GM06990 (cell line): ENCODE measurements at places on chromosomes 12 and 14.

DNA sequence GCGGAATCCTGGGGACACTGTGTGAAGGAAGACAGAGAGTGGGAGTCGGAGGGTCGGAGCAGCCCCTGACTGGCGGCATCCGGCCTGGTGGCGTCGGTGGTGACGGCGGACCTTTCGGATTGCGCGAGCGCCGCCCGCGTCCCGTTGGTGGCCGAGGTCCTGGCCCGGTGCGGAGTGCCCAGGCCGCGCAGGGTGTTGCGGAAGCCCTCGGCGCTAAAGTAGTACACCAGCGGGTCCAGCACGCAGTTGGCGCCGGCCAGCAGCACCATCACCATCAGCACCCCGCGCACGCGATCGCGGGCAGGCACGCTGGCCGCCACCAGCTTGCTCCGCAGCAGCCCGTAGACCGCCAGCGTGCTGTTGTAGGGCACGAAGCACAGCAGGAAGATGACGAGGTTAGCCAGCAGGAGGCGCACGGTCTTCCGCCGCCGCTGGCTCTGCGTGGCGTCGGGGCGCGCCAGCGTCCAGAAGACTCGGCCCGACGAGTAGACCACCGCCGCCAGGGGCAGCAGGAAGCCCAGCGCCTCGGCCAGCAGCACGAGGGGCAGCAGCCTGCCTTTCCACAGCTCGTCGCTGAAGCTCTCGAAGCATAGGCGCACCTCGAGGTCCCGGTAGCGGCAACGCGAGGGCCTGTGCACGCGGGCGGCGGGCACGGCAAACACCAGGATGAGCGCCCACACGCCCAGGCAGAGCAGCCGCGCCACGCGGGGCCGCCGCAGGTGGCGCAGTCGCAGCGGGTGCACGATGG is 13.1 kb upstream of the CHD4 start:
- peak; percentile 27 for DNase-seq

DNA sequence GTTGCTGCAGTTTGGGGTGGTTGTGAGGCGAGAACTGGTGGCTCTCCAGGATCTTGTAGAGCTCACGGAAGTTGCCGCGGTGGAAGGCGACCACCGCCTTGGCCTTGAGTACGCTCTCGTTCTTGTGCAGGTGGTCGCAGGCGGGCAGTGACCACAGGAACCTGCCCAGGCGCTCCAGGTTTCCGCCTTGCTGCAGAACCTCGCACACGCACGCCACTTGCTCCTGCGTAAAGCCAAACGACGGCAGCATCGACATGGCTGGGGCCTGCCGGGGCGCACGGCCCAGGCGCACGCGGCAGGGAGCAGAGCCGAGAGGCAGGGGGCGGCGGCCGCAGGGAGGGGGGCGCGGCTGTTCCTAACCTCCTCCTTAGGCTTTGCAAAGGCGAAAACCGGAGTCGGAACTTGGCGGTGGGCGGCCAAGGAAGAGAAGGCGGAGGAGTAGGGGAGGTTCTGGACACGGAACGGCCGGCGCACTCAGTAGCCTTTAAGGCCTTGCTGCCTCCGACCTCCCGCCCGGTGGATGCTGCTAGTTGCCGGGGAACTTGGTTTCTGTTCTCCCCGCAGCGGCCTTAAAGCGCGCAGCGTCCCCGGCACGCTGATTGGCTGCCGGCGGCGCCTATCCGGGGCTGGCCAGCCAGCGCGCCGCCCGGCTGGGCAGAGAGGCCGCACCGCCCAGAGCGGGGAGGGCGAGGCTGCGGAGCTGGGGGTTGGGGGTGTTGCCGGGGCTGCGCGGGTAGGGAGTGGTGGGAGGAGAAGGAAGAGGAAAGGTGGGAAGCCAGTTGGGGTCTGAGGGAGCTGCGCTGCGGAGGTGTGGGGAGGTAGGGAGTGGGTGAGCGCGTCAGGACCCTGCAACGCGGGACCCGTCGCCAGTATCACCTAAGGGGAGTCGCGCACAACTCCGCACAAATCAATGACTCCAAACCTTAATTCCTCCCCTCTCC is at the start of gene SIX1:
TSS of gene SIX1 (minus strand) at position 544 of the 941 bp plus-strand sequence. CDS start at position 256, 288 bp downstream.
- peak; percentile 71 for DNase-seq

- no peak for DNase-seq
Observed at GRCh38 chr12:101826766-101827368, 3.9 kb downstream of the GNPTAB start.

- DNase-seq, result no peak
Observed at GRCh38 chr14:62692490-62693106, 352.7 kb downstream of the KCNH5 start.

DNA sequence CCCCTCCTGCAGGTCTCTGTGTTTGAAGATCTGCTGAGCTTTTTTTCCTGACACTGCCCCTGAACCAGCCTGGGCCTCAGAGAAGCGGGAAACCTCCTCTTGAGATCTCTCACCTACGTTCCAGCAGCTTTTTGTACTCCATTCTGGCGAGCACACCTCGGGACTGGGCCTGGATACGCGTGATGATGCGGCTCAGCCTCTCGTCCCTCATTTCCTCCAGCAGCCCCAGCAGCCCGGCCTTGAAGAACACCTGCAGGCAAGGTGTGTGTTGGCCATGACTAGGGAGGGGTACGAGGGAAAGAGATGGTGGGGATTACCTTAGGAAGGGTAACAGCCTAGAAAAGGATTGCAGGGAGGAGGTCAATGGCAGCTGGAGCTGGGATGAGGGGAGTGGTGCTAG is 10.3 kb downstream of the MYH7 start:
- DNase-seq, result no peak

GRCh38 chr12:59867055-59867454 is 271.2 kb downstream of the SLC16A7 start:
- no peak for DNase-seq

DNA sequence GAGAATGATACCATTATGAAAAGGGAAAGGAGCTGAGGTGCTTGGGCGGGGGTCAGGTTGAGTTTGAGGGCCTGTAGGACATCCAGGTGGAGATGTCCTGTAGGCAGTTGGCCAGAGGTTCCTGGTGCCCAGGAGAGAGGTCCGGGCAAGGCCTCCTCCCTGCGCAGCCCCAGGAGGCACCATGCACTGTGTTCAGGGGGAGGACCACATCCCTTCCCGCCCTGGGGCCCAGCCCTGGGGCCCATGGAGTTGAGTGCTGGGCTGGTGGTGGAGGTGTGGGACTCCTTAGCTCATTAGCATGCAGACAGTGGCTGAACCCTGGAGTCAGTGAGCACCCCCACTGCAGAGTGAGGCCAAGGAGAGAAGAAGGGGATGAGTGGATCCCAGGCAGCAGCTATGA is 5.7 kb upstream of the FAIM2 start:
- no peak for DNase-seq

GRCh38 chr14:98374136-98374535 is 897.9 kb downstream of the BCL11B start:
- no peak for DNase-seq

- no peak for DNase-seq
Observed at GRCh38 chr12:116595186-116595585, 36.0 kb downstream of the MAP1LC3B2 start.

GRCh38 chr12:14442221-14442881 is 76.9 kb downstream of the ATF7IP start:
- no peak for DNase-seq

- no peak for DNase-seq
Observed at GRCh38 chr12:27552886-27553560, 29.0 kb downstream of the PPFIBP1 start.
